ENCODE measurements at places on chromosomes 2 and 18.

- no peak for DNase-seq
These were observed 414.4 kb upstream of the ACVR2A start for GRCh38 chr2:147430408-147430807.

- DNase-seq, result no peak
These were observed 69.7 kb upstream of the SULT1C3 start for GRCh38 chr2:108169982-108170625.

- DNase-seq, result no peak
These were observed 237.6 kb upstream of the TRIB2 start for GRCh38 chr2:12479065-12479601.

- no peak for DNase-seq
These were observed 11.9 kb downstream of the TWIST2 start for GRCh38 chr2:238859636-238860347.

GRCh38 chr2:204145791-204146190, 209.2 kb downstream of the ICOS start:
- DNase-seq, result no peak

GRCh38 chr18:50722311-50722710, 97.5 kb downstream of the MRO start:
- DNase-seq, result no peak

DNA sequence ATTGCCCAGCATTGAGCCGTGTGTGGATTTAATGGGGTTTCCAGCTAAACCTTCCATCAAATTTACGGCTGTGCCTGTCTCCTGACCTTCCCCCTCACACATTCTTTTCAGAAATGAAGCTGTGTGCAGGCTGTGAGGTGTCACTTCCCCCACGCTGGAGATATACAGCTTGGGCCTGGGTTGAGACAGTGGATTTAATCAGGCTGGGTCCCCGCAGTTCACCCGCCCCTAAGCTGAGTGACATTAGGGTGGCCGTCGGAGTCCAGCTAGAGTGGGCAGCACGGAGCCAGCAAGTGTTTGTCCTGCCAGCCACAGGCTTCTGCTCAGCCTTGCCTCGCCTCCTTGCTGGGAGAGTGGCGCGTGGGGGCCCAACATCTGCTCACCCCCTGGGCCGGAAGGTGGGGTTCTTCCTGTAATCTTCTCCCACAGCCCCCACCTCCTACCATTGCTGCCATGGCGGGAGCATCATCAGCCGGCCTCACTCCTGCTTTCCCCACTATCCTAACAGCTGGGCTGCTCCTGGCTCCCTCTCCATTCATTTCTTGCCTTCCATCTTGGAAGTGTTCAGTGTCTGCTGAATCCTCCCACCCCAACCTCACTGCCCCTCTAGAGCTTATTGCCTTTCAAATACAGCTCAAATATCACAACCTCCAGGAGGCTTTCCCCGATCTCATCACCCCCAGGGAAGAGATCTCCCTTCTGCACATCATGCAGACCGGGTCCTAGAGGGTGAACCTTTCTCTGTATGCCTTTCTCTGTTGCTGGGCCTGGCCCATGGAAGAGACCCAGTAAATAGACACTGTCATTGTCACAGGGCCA, 149.0 kb downstream of the GLI2 start:
- DNase-seq, result no peak
